ENCODE measurements at places on chromosomes 6 and 20. TPM values are rescaled to one million over a fixed set of nuclear protein-coding genes. Genes with fewer than 3 reads are reported as not detected.

Gene CRNKL1
- total RNA-seq, result 19.9 TPM

Gene ARMH2
- total RNA-seq, result not detected

Gene PNLDC1
- total RNA-seq, result 0.71 TPM

Gene TINAG
- not detected for total RNA-seq

Gene C6orf58
- not detected for total RNA-seq

Gene TCF19
- total RNA-seq, result 4.6 TPM

Gene CTCFL
- not detected for total RNA-seq

Gene DNAAF9
- total RNA-seq, result 38.5 TPM

Gene TFAP2A
- 0.28 TPM for total RNA-seq

Gene IRAK1BP1
- 6.6 TPM for total RNA-seq

Gene SLC17A2
- total RNA-seq, result not detected

Gene BCKDHB
- total RNA-seq, result 20.3 TPM

Gene HTR1E
- not detected for total RNA-seq

Gene BLTP3A
- 6.8 TPM for total RNA-seq

GRCh38 chr6:5997420-5997987 lies 9.2 kb downstream of the NRN1 start:
- no peak for DNase-seq

- no peak for DNase-seq
Observed at GRCh38 chr20:5737966-5738365, 12.2 kb upstream of the SHLD1 start.

- DNase-seq, result no peak
Observed at GRCh38 chr6:1136415-1136774, 175.5 kb upstream of the FOXQ1 start.

DNA sequence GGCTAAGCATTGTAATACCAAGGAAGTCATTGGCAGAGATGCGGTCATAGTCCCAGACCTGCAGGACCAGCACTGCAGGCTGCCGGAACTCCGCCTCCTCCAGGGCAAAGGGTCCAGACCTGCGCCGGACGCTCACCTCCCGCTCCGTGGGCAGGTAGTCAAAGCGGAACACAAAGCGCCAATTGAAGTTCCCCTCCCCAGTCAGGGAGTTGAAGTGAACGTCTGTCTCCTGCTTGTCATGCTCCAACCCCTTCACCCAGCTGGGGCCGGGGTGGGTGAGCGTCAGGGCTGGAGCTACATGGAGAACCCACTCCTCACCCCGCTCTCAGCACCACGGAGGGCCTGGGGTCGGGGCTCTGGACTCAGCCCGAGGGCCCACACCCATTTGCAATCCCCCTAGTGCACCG lies 18.2 kb downstream of the ERGIC3 start:
- DNase-seq, result no peak

DNA sequence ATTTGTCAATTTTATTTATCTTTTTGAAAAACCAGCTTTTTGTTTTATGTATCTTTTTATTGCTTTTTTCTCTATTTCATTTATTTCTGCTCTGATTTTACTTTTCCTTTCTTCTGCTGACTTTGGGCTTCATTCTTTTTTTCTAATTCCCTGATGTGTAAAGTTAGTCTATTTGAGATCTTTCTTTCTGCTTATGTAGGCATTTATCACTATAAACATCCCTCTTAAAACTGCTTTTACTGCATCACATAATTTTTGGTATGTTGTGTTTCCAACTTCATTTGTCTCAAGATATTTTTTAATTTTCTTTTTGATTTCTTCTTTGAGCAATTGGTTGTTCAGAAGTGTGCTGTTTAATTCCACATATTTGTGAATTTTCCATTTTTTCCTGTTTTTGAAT lies 174.8 kb downstream of the SLC24A3 start:
- DNase-seq, result no peak

DNA sequence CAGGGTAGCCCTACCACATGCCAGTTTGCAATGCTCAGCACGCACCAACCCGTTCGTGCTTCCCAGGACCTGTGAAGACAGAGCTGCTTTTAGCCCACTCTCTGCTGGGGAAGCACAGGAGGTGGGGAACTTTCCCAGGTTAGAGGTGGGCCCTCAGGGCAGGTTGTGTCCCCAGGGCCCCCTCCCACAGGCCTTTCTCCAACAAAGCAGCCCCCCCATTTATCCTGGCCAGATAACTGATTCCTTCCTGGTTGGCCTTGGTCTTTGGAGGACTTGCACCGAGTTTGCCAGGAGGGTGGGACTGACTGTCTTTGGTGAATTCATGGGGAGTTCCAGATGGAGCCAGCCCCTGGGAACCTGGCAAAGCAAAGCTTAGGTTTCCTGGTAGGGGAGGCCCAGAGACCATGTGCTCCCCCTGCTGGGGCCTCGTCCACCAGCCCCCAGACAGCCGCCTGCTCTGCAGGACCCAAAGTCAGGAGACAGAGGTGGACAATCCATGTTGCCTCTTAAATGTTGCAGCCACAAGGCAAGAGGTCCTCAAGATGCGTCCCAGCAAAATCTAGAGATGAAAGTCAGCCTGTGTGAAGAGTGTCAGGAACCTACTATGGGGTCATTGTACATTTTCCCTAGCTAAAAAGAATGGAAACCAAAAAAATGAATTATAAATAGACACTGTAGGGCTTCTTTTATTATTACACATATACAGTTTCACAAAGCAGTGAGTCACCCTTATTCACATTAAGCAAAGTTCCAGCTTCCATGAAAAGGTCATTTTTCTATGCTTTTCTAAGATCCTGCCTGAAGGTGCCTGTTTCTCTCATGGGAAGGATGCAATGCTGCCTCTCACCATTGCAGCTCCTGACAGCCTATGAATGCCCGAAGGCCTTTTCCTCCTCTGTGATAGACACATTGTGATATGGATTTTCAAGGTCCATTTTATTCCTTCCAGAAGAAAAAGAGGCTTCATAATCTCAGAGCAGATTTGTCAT lies 497.8 kb downstream of the PREX1 start:
- no peak for DNase-seq

DNA sequence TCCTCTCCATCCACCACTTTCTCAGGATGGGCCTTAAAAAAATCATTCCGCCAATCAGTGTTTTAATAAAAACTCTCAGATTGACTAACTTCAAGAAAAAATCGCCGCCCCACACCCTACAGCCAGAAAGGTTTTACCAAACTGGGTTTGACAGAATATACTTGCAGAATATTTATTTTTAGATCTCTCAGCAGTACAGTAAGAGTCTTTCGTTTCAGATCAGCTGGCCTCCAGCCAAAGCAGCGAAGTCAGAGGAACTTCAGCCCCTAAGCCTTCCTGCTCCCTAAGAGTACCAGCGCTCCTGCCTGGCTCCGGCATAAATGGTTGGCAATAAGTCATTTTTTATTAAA lies 24.7 kb downstream of the TBC1D7 start:
- peak; percentile 87 for DNase-seq

GRCh38 chr6:78917788-78918187 lies 50.4 kb downstream of the IRAK1BP1 start:
- no peak for DNase-seq

- no peak for DNase-seq
Observed at GRCh38 chr20:63377256-63377941, 16.2 kb upstream of the CHRNA4 start.

GRCh38 chr6:1486387-1486786 lies 97.0 kb downstream of the FOXF2 start:
- no peak for DNase-seq

- DNase-seq, result no peak
Observed at GRCh38 chr6:22970004-22970403, 400.6 kb downstream of the HDGFL1 start.

- DNase-seq, result no peak
Observed at GRCh38 chr6:44332585-44332984, 9.9 kb upstream of the SPATS1 start.

GRCh38 chr20:50470264-50470858 lies 39.8 kb upstream of the PTPN1 start:
- no peak for DNase-seq

DNA sequence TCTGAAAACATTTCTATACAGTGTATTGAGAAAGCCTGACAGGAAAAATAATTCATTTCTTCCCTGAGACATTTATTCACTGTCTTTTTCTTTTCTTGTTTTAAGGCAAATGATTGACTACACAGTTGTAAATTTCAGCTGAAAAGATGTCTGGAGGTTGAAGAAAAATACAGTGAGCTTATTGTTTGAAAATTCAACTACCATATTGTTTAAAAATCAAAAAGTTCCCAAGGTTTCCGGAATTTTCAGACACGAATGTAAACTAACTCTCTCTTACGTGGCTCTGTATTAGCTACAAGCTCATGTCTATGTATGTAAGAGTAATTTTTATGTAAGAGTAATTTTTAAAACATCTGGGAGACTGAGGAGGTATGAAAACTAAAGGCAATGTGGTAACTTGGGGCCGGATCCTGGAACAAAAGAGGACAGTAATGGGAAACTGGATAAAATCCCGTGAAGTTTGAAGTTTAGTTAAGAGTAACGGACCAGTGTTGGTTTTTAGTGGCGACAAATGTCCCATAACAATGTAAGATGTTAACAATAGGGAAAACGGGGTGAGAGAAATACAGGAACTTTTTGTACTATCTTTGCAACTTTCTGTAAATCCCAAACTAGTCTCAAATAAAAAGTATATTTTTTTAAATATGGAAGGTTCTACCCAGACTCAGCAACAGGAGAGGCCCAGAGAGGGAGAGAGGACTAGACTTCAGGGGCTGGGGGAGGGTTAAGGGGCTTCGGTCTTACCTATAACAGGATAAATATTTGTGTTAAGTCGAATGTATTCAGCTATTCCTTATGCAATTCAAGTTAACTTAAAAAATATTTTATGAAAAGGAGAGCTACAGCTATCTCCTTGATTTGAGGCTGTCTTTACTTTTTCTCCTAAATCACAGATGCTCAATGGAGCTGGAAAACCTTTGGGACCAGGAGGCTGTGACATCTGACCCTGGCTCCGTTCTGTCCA lies 1.3 kb downstream of the PTGIS start:
- DNase-seq, result peak; percentile 24

DNA sequence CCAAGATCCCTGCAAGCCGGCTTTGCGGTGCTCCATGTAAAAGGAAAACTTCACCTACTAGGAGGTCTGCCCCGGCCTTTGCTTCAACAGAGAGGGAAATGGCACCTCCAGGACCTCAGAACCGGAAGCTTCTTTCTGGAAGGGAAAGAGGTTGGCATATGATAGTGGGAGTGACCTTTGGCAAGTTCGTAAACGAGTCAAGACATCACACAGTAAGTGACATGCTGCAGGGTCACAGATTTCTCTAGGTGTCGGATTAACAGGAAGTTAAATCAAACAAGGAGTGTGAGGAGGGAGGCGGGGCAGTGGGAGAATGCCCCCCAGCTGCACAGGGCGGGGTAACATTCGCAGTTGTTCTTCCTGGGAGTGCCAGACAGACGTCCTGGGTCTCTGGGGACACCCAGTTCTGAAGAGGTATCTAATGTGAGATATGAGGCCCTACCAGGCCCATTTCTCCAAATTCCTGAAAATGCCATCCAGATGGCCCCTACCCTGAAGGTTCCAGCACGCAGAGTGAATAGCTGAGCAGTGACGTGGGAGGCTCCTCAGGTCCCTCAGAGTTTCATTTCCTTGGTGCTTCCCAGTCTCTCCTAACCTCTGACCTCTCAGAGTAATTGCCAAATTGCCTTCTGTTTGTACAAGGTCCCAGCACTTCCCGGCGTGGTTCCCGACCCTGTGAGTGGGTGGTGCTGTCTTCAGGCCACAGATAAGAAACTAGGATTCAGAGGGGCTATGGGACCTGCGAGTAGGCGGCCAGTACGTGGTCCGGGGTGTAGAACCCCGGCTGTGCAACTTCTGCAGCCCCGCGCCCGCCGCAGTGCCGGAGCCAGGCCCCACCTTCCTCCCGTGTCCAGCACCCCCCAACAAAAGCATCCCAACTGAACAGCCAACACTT lies 1.9 kb downstream of the RRBP1 start:
- DNase-seq, result peak; percentile 84

DNA sequence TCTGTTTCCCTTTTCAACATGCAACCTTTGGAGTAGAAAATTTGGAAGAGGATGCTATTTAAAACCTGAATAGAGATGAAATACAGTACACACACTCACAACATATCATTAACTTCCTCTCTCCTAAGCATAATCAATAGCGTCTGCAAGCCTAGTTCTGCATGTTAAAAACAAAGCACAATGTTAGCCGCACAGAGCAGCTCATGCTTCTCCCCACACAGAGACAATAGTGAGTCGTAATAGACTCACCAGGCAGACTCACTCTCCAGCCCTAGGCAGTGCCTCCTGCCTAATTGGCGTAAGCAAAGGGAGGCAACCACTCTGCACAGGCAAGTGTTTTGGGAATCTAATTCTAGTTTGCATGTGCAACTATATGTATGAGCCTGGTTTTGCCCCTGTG lies 45.8 kb upstream of the ARID1B start:
- DNase-seq, result no peak

- DNase-seq, result no peak
Observed at GRCh38 chr6:165426892-165427291, 117.5 kb upstream of the C6orf118 start.

GRCh38 chr20:36887752-36888090 lies 11.8 kb downstream of the TLDC2 start:
- no peak for DNase-seq

- DNase-seq, result no peak
Observed at GRCh38 chr6:718345-718744, 25.4 kb upstream of the EXOC2 start.

DNA sequence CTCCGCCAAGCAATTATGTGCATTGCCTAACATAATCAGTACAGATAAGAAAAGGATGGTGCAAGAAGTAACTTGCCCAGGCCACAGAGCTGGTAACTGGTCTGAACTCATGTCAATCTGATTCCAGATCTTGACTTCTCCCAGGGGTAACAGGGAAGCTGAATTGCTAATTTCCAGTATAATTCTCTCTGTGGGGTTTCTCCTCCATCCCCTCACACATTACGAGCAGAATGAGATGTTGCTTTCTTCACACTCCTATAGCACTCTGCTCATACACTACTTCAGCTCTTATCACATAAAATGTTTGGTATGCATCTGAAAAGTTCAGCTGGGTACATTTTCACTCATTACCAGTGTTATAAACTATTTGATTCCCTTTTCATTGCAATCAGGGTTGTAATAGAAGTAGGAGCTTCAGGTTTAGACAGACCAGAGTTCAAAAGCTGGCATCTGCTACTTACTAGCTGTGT lies 24.0 kb upstream of the LRRC1 start:
- DNase-seq, result no peak

DNA sequence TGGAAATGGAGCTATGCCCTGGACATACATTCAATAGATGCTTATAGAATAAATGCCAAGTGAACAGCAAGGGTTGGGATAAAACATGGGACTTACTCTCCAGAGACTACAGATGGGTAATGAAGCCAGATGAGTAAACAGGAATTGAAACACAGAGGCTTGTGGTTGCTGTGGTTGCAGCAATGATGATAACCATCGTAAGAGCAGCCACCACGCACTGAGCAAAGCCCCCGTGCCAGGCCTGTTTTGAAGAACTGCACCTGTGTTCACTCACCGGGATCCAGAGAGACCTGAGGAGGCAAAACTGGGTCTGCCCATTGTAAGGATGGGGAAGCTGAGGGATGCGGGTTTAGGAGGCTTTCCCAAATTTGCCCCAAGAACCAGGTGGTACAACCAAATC lies 431.1 kb upstream of the CDH4 start:
- no peak for DNase-seq

GRCh38 chr6:5416250-5416649 lies 154.9 kb downstream of the FARS2 start:
- no peak for DNase-seq

GRCh38 chr6:125031385-125031784 lies 69.1 kb downstream of the RNF217 start:
- DNase-seq, result no peak

Data from sigmoid colon (tissue), 7 donors.